ENCODE measurements at places on chromosomes 2 and 18. TPM values are rescaled to one million over a fixed set of nuclear protein-coding genes. Genes with fewer than 3 reads are reported as not detected.

- DNase-seq, result no peak
Measured at GRCh38 chr2:193806088-193806774, 1611.5 kb upstream of the TMEFF2 start.

Gene ASB18
- polyA plus RNA-seq, result not detected

DNA sequence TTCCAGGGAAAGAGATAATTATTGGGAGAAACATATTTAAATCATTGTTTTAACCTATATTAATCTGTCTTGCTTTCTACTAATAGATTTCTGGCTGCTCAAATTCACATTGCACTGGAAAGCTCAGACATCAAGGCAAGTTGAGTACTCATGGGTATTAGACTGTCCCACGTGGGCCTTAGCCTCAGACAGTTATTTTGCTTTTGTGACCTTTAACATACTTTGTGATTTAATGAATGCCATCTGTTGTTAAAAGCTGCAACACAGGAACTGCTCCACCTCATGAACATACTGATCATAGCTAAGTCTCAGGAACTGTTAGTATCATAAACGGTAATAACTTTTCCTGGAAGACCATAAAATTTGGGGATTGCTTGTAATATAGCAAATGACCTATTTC lies 2.7 kb upstream of the LCT start:
- DNase-seq, result no peak

DNA sequence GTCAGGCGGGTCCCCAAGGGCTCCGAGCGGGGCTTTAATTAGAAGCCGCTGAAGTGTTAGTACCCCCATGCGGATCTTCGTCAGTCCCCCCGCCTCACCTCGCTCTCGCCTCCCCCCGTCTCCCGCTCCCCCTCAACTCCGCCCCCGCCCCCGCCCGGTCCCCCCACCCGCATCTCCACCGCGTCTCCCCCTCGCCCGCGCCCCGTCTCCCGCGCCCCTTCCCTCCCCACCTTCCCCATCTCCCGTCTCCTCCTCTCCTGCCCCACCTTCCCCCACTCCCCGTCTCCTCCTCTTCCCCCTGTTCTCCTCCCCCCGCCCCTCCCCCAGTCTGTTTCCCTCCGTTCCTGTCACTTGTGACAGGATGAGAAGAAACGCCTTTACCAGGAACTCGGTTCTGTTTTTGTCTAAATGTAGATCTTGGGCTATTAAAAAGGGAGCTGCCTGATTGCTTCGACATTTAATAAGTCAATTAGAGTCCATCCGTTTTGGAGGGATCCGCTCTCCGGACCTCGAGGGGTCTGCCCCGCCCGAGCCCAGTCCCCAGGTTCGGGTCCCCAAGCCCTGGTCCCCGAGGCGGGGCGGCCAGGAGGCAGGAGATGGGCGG lies 969 bp upstream of the ALKAL2 start:
- no peak for DNase-seq

- no peak for DNase-seq
Measured at GRCh38 chr2:118803012-118803411, 44.4 kb downstream of the EN1 start.

Gene LYPD1
- polyA plus RNA-seq, result not detected

DNA sequence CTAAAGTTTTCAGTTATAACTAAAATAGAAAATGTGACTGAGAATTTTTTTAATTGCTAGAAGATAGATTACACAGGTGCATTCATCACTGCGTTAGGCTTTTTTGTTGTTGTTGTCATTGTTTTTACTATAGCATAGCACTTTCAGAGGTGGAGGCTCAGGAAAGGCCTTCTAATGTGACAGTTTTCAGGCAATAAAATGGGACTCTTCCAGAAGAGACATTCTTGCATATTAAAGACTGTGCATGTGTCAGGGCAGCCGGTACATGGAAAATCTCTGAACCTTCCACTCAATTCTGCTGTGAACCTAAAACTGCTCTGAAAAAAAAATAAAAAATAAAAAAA lies 175.2 kb downstream of the METTL4 start:
- no peak for DNase-seq

- DNase-seq, result no peak
Measured at GRCh38 chr2:54549917-54550518, 93.9 kb downstream of the SPTBN1 start.

Gene STPG4
- polyA plus RNA-seq, result not detected

- DNase-seq, result no peak
Measured at GRCh38 chr2:180376066-180376465, 369.0 kb upstream of the CWC22 start.

DNA sequence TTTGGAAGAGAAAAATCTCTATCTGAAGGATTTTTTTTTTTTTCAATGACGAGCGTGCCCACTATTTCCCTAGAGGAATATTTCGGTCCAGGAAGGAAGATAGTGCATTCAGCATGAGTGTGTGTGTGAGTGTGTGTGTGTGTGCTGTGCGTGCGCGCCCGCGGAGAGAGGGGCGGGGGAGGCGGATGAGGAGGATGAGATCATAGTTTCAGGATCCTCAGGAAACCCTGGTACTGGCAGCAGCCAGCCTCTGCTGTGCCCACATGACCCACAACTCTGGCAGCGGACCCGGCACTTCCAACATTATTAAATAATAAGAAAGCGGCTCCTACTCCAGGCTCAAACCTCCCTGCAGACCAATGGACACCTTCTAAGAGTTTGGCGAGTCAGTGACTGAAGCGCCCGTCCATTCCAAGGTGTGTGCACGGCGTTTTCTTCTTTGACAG lies 217.0 kb upstream of the DTNA start:
- no peak for DNase-seq

DNA sequence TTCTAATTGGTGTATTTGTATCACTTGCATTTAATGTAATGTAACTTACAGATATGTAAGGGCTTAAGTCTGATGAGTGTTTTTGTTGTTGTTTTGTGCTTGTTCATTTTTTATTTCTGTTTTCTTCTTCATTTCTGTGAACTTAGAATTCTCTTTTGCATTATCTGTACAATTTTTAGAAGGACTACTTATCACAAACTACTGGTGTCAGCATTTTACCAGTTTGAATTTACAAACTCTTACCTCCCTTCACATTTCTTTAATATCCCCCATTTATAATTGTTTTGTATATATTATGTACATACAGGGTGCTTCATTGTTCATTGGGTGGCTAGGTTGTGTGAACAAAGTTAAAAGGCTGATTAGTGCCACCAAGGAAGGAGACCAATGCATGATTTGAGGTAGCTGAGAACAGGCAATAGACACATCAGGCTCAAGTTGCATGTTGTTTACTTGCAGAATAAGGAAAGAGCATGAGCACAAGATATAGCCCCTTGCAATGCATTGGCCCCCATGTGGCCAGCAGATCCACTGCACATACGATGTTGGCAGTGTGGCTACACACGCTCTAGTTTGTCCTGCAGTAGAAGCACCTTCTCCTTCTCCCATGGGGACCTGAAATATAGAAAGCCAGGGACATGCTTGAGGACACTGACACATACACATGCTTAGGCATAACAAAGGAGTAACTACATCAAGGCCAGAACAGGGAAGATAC lies 198.2 kb downstream of the CD8B2 start:
- no peak for DNase-seq

- DNase-seq, result no peak
Measured at GRCh38 chr2:4356109-4356508, 652.7 kb downstream of the DCDC2C start.

DNA sequence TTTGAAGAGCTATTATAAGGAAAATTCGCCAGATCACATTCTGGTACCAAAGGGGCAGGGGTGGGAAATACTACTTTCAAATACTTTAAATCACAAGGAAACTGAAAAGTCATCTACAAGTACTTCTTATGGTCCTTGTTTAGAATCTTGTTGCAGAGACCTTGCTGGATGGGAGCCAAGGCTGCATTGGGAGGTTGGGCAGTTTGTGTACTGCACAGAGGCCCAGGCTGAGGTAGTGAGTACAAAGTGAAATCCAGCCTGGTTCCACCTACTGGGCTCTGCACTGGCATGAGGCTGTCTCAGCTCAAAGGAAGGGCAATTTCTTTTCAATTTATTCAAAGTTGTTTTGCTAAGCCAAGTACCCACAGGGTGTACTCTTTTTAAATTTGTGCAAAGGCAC lies 140.3 kb upstream of the DLX2 start:
- DNase-seq, result no peak

DNA sequence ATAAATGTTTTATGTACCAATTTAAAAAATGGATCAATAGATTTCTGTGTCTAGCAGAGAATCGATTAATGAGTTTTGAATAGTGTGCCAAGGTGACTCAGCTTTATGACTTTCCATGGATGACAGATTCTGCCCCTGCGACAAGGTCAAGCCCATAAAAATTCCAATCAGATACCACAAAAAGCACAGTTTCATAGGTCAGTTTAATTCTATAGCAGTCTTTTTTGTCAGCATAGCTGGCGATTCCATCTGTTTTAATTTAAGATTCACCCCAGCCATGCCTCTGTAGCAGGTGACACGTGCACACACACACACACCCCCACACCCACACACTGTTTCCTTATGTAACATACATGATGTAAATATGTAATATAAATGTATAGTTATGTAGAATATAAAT lies 28.9 kb downstream of the RAB31 start:
- no peak for DNase-seq

DNA sequence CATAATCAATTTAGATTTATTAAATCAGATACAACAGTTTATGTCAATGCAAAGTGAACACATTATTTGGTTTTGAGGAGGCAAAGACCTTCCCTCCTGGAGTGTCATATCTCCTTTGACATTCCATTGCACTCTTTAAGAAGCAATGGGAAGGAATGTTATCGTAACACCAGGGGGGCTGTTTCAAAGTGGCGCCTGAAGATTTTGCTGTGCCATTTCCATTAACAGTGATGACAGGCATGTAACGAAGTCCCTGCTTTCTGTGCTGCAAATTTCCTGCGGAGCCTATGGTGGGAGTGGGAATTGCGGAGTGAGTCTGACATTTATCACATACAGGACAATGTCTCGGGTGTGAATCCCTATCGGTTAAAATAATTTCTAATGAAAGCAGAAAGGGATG lies 499.6 kb upstream of the RAB6C start:
- no peak for DNase-seq

DNA sequence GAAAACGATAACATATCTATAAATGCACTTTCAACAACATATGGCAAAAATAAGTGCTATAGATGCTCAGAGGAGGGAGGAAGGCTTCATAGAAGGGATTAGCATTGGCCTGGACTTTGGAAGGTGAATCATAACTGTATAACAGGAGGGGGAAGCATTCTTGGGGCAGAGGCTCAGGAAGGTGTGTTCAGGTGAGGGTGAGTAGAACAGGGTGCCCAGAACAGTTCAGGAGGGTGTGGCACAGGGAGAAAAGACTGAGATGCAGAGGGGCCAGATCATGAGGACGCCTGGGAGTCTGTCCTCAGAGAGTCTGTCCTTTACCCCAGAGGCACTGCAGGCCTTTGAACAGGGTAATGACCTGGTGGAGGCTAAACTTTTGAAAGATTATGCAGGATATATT lies 29.3 kb upstream of the MEP1B start:
- no peak for DNase-seq

DNA sequence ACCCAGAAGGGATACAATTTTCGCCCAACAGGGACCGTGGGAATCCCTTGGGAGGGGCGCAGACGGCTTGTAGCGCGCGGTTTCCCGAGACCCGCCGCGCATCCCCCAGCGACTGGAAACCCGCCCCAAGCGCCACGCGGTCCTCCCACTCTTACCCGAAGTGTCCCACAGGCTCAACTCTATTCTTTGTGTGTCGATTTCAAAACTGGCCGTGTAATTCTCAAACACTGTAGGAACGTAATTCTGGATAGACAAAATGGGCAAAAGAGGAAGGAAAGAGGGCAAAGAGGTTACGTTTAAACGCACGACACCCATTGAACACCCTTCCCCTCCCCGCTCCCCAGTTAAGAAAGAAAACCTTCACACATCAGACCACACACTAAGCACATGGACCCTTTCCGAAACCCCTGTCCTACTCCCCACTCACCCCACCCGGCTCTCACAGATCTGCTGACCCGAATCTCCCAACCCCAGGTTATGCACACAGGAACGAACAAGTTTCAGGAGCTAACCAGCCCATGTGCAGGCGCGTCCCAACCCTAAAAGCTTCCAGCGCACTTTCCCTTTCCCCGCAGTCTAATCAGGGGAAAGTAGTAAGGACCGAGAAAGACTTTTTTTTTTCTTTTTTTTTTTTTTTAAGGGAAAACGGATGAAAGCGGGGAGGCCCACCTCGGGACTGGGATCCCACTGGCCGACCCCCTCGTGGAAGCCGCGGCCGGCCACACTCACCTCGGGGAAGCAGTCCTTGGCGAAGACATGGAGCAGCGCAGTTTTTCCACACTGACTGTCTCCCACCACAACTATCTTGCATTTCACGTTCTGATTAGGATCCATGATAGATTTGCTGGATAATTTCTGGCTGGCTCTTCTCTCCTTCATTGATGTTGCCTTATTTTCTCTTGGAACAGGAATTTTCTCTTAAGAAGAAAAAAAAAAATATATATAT lies 655 bp downstream of the RND3 start:
- no peak for DNase-seq

Gene C2orf72
- not detected for polyA plus RNA-seq

Gene CACNB4
- not detected for polyA plus RNA-seq

DNA sequence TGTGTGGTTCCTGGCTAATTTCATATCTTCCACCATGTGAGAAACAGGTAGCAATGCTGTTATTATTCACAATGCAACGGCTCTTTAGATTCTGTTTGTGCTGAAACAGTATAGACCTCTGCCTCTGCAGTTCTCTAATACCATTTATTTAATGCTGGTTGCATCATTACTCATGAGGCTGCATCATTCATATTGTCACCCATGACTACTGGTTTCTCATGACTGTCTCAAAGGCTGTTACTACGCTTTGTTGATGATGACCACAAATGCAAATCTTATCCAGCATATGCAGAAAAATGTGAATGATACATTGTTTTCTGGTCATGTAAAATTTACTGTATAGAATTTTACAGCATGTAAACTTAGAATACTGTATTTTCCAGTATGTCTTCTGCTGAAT lies 22.5 kb downstream of the CAVIN2 start:
- no peak for DNase-seq

- DNase-seq, result no peak
Measured at GRCh38 chr2:172137109-172137508, 34.4 kb upstream of the DLX2 start.

DNA sequence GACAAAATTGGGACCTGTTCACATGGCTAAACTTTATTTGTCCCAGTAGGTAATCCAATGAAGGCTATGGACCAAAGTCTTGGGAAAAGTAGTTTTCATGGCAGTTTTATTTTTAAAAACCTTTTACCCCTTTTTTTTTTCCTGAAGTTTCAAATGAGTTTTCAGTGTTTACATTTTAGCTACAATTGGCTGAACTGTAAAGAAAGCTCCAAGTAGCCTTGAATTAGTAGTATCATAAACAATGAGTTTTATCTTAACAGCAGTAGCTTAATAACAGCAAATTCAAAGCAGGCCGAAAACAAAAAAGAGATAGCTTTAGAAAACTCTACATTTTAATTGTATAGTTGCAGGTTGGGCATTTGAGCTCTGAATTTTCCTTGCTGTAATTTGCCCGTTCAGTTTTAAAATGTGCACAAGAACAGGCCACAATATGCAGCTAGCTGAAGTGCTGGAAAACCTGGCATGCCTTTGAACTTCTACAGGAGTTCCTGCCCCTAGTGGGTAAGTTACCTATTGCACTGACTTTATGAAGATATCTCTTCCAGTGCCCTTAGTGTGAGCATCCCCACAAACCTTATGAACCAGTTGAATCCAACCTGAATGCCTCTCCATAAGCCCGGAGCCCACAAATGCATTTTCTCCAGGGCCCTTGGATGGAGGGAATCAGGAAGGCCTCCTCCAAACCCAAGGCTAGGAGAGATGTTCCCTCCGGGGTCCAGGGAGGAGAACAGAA lies 106.7 kb downstream of the XRCC5 start:
- DNase-seq, result no peak
